ENCODE measurements at places on chromosomes 3 and 15.
A peak's percentile ranks its signal among the peaks of the same experiment; 100 is the strongest.

DNA sequence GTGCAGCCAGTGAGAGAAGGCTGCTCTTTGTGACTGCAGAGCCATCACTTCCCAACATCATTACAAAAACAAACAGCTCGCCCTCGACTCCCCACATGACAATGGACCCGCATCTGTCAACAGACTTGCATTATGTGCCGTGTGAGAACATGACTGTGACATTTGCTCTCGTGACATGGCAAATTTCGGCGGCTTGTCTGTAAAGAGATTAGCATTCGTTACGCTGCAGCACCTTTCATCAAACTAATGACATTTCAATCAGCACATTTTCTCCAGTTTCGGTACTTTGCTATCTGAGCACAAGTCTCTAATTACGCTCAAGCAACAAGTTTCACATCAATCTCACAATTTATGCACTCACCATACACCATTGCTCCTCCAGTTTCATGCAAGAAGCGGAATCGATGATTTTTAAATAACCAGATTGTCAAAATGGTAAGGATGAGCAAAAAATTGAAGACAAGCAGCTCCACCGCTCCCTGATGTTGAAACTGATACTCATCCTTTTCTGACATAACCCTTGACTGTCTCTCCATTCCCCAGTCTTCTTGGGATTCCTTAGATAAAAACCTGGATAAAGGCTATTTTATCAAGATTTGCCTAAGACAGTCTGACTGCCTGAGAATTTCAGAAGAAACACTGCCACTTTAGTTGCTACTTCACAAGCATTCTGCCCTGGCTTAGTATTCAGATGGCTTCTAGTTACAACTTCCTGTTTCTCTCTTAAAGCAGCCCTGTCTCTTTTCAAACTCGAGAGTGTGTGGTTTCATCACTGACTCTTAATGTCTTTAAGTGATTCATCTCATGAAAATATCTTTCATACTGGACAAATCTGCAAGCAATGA is at the start of gene SLC9A9:
SLC9A9 (minus strand) TSS at position 682 of the 845 bp plus-strand sequence; CDS start at position 536, 146 bp downstream.
- peak; percentile 46 for DNase-seq

GRCh38 chr3:41836360-41837134 is 125.4 kb downstream of the ULK4 start:
- DNase-seq: no peak

- DNase-seq: no peak
Observed at GRCh38 chr3:45681846-45682245, 7.3 kb upstream of the SACM1L start.

DNA sequence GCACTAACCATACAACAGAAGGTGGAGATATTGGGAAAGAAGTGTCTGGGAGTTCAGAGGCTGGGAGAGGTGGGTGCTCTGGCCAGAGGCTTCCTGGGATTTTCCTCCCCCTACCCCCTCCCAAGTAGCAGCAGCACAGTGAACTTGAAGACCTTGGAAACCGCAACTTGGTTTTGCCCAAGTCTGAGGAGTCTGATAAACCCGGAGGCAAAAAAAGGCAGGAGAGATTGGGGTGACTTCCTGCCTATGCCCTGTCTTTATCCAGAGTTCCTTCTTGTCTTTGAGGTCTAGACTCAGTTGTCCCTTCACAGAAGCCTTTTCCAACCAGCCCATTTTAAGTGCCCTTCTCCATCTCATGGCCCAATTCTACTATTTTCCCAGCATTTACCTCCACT is 25.4 kb upstream of the THRB start:
- no peak for DNase-seq

Measured in left kidney (tissue), 8 donors.